ENCODE measurements at places on chromosomes 5 and 9.

GRCh38 chr9:70049236-70049635 is 5.6 kb downstream of the MAMDC2 start:
- DNase-seq = no peak

DNA sequence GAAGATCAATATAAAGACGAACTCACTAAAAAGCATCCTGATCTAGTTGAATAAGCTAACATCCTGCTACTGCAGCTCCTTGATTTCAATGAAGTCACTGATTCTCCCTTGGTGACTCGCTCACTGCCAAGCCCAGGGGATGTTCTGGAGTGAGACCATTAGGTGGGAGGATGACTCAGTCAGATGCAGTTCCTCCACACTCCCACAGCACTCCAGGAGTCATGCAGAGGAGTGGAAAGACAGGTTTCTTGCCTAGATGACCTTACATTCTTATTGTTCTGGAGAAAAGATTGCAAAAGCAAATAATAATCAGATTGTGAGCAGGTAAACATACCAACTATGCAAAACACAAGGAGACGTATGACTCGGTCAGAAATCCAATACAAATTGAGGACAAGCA is 15.3 kb downstream of the GCNT4 start:
- no peak for DNase-seq

- no peak for DNase-seq
Observed at GRCh38 chr5:56490971-56491468, 257.9 kb upstream of the ANKRD55 start.

DNA sequence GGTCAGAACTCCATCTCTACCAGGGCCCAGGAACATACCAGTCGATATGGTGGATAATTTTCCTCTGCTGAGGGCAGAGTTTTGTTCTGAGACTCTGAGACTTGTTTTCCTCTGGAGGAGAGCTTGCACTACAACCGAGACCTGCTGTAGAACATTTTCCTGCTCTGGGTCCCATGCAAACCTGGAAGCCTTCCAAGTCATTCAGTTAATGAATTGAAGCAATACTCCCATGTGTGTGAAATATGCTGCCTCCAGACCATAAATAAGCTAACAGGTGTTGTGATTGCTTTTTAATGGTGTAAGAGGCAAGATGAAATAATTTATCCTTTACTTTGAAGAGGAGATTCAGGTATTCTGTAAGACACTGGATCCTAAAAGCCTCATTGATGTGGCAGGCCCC is 372.8 kb downstream of the TMEM167A start:
- no peak for DNase-seq

DNA sequence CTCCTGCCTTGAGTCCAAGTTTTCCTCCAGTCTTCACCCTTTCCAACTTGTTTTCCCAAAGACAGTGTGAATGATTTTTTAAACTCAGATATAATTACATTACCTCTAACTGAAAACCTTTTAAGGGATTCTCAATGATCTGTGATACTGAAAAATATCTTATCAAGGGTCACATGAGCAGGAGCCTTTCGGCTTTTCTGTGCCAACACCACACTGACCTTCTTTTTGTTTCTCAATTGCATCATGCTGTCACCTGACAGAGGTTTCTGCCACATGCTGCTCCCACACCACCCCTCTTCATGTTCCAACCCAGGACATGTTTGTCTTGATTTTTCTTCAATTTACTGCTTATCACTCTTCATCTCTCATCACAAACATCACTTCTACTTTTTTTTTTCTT is 820.0 kb downstream of the PRELID2 start:
- no peak for DNase-seq

GRCh38 chr5:62029303-62029702 is 276.7 kb upstream of the KIF2A start:
- DNase-seq = no peak

DNA sequence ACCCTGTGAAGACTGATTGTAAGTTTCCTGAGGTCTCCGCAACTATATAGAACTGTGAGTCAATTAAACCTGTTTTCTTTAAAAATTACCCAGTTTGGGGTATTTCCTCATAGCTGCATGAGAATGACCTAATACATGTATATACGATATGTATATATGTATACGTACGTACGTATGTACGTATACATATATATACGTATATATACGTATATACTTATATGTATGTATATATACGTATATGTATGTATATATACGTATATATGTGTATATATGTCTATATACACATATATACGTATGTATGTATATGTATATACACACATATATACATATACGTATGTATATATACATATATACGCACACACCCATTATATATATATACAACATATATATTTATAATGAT is 1153.0 kb upstream of the CDH18 start:
- no peak for DNase-seq

GRCh38 chr5:68071282-68071632 is 144.3 kb upstream of the PIK3R1 start:
- DNase-seq = no peak

- no peak for DNase-seq
Observed at GRCh38 chr5:127571314-127572131, 54.1 kb downstream of the PRRC1 start.

DNA sequence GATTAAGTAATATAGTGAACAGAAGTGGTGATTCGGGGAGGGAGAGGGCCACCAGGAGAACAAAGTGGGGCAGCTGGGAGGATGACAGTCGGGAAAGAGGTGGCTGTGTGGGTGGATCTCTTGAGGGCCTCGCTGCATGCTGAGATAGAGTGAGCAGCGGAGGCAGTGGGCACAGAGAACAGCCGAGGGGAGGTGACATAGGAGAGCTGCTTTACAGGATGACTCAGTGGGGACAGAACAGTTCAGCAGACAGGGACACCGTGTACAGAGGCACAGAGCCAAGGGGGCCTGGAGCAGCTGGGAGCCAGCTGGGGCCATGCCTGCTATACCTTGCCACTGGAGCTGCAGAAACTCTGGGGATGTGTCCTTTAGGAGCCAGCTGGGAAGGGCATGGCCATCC is 273.9 kb downstream of the GADD45G start:
- peak; percentile 95 for DNase-seq

DNA sequence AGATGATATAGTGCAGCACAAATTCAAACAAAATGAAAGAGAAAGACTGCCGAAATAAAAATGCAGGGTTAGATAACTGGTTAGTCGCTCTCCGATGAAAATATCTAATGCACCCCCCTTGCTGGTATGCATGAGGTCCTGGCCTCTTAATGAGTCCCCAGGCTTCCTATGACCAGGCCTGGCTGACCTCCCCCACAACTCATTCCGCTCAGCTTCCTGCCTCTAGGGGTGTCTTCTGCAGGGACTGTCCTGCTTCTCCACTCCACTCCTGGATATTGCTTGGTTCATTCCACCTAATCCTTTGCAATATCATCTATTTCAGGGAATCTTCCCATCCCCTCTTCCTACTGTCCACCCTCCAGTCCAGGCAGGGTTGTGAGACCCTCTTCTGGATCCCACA is 341.8 kb downstream of the ASTN2 start:
- no peak for DNase-seq

- no peak for DNase-seq
Observed at GRCh38 chr9:36134761-36135505, 1.6 kb upstream of the GLIPR2 start.

- no peak for DNase-seq
Observed at GRCh38 chr9:98416294-98417248, 161.1 kb upstream of the TBC1D2 start.

DNA sequence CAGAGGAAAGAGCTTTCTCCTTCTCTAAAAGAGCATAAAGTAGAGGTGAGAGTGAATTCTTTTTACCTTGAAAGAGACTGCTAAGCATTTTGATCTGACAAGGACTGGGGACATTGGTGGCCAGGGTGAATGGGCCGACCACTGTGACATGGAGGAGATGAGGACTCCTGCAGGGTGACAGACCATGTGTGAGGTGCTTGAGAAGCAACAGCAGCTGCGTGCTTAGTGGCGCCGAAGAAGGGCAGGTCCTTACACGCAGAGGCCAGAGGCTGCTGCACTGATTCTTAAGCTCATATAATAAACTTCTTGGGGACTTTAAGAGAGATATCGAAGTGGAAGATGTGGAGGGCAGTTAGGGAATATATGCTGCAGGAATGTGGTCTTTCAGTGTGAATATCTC is 8.7 kb upstream of the JAKMIP2 start:
- no peak for DNase-seq

DNA sequence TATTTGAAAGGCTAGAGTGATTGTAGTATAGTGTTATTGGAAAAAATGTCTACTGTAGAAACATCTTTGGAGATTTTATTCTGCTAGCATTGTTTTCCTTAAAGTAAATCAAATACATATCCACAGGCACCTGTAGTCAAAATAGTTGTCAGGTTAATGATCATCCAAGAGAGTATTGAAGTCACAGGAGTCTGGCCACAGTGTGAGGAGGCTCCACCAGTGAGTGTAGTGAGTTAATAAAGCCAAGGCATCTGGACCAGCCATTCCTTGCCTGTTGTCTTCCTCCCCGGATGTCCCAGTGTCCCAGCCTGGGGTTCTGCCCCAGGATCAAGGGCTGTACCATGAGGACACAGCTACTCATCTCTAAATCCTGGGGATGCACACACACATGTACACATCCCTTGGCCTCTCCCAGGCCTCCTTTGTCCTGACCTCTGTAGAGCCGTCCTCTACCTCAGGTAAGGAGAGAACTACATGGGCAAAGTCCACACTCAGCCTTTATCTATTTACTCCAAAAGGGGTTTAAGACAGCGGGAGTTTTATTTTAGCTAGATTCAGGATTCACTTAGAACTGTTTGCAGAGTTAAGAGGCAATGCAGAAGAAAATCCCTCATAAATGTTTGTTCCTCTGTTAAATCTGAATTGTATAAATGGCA is 3.7 kb downstream of the PIK3R1 start:
- DNase-seq = no peak

- no peak for DNase-seq
Observed at GRCh38 chr9:114410910-114411309, 23.1 kb upstream of the AKNA start.

- DNase-seq = no peak
Observed at GRCh38 chr5:158537366-158537765, 562.4 kb downstream of the EBF1 start.

GRCh38 chr5:10886497-10886896 is 125.5 kb upstream of the DAP start:
- no peak for DNase-seq

- DNase-seq = no peak
Observed at GRCh38 chr5:168985454-168985853, 315.5 kb downstream of the SLIT3 start.

DNA sequence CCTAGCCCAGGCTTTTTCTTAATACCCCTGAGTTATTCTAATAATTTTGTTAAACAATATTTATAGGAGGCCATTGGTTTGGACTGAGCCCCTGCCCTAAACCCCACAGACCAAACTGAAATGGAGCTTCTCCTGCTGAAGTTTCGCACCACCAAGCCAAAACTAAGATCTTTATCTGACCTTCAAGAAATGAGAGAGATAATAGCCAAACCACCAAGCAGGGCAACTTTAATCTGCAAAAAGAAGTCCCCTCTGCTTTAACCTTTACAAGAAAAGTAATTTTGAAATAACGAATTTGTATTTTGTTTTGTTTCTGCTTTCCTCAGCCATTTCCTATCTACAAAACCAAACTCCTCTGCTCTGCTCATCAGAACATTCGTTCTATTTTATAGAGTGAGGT is 125.5 kb downstream of the PIK3R1 start:
- DNase-seq = no peak

DNA sequence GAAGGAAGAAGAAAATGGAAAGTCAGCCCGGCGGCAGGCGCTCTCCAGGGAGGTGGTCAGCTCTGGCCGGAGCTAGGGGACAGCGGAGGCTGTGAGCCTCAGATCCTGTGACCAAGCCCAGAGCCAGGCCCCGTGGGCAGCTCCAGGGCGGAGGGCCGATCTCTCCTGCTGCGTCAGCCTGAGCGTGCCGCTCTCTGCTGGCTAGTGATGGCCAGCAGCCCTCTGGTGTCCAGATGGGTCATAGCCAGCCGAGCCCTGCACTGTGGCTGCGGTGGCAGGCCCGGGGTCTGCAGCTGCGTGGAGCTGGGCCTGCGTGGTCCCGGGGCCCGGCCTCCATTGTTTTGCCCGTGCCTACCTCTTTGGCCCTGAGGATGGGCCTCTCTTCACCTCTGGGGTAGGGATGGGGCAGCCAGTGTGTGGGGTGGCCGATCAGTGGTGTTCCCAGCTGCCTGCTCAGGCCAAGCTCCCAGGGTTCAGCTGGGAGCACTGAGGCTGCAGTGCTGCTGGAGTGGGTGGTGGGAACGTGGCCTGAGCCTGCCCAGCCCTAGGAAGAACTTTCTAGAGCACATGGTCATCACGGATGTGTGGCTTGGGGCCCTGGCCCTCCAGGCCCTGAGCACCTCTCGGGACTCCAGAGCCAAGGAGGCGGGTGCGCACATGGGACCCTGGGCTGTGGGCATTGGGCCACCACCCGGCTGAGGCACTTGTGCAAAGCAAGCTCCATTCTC is 17.1 kb upstream of the NRARP start:
- peak; percentile 32 for DNase-seq

DNA sequence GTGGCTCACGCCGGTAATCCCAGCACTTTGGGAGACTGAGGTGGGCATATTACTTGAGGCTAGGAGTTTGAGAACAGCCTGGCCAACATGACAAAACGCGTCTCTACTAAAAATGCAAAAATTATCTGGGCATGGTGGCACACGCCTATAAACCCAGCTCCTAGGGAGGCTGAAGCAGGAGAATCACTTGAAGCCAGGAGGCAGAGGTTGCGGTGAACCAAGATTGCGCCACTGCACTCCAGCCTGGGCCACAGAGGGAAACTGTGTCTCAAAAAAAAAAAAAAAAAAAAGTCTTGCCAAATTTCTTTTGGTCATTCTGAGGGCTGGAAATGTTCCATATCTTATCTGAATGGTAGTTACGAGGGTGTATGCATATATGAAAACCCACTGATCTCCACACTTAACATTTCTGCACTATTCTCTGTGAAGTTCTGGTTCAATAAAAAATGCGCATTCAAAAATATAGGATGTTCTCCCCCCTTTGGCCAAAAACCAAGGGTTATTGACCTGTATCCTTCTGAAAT is 13.5 kb upstream of the NIPAL4 start:
- DNase-seq = no peak

GRCh38 chr5:153425914-153426313 is 64.6 kb upstream of the GRIA1 start:
- DNase-seq = no peak

GRCh38 chr9:6590772-6591384 is 54.7 kb downstream of the GLDC start:
- no peak for DNase-seq

- no peak for DNase-seq
Observed at GRCh38 chr9:132606066-132606465, 23.7 kb downstream of the BARHL1 start.

- no peak for DNase-seq
Observed at GRCh38 chr5:175148636-175149172, 295.3 kb downstream of the DRD1 start.

- no peak for DNase-seq
Observed at GRCh38 chr9:99449726-99450125, 227.6 kb downstream of the SEC61B start.

GRCh38 chr9:715300-715699 is 126.2 kb upstream of the DMRT1 start:
- DNase-seq = no peak

- peak; percentile 29 for DNase-seq
Observed at GRCh38 chr5:10145923-10146401, 103.7 kb downstream of the ATPSCKMT start.
